ENCODE measurements at places on chromosomes 1 and 21.

DNA sequence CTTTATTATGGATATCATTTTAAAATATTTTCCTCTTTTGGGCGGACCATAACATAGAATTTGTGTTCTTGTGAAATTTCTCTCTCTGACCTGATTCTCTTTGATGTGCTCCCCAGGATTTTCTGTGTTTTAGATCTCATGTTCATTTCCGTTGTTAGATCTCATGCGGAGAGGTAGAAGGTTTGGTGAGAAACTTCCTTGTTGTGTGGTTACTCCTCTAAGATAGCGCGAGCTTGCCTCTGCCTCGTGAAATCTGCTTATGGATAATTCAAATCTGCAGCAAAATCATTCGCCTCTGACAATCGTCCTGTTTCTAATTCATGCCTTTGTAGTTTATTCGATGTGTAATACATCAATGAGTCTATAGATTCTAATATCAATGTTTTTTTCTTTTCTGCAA is 580.4 kb downstream of the USP25 start:
- DNase-seq: no peak

DNA sequence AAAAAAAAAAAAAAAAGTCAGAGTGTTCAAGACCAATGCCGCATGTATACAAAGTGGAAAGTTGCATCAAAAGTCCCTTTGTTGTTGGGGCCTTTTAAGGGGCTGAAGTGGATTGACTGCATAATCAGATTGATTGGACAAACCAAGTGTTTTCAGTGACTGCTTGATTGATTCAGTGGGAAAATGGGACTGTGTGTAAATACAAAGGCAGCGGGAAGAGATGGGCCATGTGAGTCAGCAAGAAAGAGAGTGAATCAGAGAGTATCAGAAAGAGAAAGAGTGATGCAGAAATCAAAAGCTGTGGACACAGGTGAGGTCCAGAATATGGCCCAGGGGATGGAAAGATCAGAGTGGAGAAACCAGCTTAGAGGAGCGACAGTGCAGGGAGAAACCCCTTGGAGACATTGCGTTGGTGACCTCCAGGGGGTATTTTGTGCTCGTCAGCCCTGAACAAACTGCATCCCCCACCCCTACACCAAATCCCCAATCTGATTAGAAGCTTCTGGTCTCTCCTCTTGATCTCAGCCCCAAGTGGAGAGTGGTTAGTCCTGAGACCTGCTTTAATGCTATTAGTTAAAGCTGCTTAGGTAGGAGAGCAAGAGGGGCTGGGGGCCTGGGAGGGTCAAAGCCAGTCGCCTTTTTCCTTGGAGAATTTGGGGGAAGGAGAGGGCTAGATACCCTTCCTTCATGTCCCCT is 5.1 kb upstream of the ETV3L start:
- DNase-seq: no peak

DNA sequence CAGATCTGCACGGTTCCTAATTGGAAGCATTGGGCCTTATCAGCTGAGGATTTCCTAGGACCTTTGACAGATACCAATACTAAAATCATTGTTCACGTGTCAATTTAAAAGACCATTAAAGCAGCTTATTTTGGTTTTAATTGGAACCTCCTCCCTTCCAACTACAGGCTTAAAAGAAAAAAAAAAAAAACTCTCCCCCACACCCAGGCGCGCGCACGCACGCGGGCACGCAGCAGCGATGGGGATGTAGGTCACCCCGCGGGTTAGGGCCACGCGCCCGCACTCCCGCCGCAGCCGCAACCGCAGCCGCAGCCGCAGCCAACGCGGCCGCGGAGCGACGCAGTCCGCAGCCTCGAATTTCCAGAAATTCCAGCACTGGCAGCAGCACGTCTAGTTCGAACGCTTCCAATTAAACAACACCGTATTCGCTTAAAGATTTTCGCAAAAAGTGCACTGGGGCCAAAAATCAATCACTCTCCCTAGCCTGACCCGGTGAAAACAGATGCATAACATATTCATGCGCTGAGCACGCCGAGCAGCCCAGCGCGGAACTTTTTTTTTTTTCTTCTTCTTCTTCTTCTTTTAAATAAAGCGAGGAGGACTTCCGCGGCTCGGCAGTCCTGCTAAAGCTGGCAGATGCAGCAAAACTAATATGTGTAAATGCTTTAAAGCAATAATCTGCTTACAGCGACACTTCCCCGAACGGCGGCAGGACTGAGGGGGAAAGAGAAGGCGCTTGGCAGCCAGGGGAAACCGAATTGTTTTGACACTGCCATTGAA is 13.3 kb upstream of the BARHL2 start:
- DNase-seq: no peak

GRCh38 chr1:214707306-214708087 is 104.5 kb downstream of the CENPF start:
- no peak for DNase-seq

DNA sequence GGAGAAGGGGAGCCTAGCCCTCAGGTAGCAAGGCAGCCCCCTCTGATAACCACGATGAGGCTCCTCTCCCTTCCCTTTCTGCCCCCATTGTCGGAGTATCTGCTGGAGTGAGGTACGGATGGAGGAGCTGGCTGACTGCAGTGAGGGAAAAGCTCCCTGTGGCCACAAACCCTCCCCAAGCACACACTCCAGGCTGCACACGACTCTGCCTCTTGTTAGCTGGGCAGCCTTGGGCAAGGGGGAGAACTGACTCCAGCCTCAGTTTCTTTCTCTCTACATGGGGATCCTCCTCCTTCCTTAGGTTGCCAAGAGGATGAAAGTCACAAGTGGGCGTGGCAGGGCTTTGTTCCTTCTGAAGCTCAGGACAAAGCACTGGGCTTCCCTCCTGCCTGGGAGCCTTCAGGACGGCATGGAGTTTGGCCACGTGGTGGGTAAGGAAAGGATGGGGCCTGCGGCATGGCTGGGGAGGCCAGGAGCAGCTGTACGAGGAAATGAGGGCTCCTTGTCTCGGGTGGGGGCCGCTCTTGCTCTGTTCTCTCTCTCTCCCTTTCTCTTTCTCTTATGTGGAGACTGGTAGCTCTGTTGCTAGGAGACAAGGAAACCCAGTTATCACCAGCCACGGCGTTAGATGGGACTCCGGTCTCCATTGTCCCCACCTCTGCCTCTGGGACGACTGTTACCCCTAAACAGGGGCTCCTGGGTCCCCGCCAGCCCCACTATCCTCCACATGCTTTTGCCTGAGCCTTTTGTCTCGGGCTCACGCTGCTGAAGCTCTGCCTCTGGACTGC is 39.7 kb downstream of the LRP8 start:
- no peak for DNase-seq

DNA sequence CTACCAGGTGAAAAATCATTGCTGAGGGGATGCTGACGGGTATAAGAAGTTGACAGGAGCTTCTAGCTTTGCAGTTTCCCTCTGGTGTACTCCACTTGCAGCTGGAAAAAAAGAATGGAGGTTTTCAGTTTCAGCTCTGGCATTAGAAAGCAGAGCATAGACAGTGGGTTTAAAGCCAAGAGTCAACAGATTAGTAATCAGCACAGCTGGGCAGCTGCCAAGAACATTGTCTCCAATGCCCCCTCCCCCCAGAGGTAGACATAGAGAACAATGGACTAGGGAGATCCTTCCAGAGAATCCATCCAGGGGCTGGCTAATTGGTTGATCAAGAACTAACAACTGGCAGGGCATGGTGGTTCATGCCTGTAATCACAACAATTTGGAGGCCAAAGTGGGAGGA is 10.1 kb upstream of the ZBTB8B start:
- no peak for DNase-seq

- peak; percentile 60 for DNase-seq
Measured at GRCh38 chr1:169460191-169460833, 25.4 kb downstream of the SLC19A2 start.

DNA sequence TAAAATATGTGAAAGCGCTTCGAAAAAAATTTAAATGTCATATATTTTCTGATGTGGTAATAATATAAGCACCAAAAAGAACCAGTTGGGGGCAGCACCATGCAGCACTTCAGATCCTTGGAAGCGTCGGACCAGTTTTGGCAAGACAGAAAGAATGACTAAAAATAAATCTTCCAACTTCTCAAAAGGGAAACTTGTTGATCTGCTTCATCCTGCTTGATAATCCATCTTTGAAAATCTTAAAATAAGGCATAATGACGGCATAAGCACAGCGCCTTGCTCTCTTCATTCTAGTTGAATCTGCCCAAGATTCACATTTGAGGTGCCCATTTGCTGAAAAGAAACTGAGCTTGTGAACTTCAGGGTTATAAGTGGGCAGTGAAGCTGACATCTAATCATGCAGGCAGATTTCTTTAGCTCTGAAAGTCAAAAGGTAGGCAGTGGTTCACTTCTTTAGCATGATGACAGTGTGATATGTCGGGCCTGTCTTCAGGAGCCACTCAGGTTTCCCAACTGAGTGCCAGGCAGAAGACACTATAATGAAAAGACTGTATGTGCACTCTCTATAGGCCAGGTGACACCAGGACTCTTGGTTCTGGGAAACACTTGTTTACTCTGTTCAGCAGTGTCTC is 19.8 kb upstream of the MUTYH start:
- no peak for DNase-seq

DNA sequence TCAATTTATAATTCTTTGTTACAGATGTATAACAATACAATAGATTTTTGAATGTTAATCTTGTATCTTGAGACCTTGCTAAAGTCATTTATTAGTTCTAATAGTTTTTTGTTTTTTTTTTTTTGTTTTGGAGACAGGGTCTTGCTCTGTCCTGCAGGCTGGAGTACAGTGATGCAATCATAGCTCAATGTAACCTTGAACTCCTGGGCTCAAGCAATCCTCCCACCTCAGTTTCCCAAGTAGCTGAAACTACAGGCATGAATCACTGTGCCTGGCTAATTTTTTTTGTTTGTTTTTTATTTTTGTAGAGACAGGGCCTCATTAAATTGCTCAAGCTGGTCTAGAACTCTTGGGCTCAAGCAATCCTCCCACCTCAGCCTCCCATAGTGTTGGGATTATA is 26.2 kb upstream of the DIPK1A start:
- no peak for DNase-seq

- DNase-seq: no peak
Measured at GRCh38 chr1:48873944-48874343, 97.3 kb upstream of the BEND5 start.

- no peak for DNase-seq
Measured at GRCh38 chr1:27552911-27553420, 51.0 kb downstream of the AHDC1 start.
